Fibroblast of the aortic adventitia (primary cell): ENCODE measurements at places on chromosomes 6 and 20. TPM values are rescaled to one million over a fixed set of nuclear protein-coding genes. Genes with fewer than 3 reads are reported as not detected.

Gene PBOV1
- total RNA-seq: not detected in 2 replicates

Gene PI3
- not detected in 2 replicates for total RNA-seq

Gene ADTRP
- 2.6 and 10.9 TPM in 2 replicates for total RNA-seq

Gene HLA-DOB
- total RNA-seq: 2.6 TPM in 1 of 2 replicates, not detected in the other

Gene OPRM1
- total RNA-seq: not detected in 2 replicates

Gene MYLK4
- total RNA-seq: 0.72 and 0.98 TPM in 2 replicates

Gene LST1
- total RNA-seq: not detected in 2 replicates

Gene PACRG
- total RNA-seq: 0.63 and 2.9 TPM in 2 replicates

Gene ACTL10
- total RNA-seq: 2.2 and 2.5 TPM in 2 replicates

Gene TCF21
- 2.9 and 5.0 TPM in 2 replicates for total RNA-seq

Gene KHDC1L
- not detected in 2 replicates for total RNA-seq

Gene C6orf58
- total RNA-seq: not detected in 2 replicates

Gene MYLK2
- 0.18 TPM in 1 of 2 replicates, not detected in the other for total RNA-seq

Gene SIRPA
- 12.2 and 18.3 TPM in 2 replicates for total RNA-seq

Gene MAS1
- total RNA-seq: under 0.01 and 0.08 TPM in 2 replicates

Gene DEFB132
- not detected in 2 replicates for total RNA-seq

Gene AGPAT4
- 5.5 and 11.6 TPM in 2 replicates for total RNA-seq

Gene SUMO4
- total RNA-seq: 3.8 TPM in 1 of 2 replicates, not detected in the other

Gene UBE2C
- total RNA-seq: 0.49 and 53.3 TPM in 2 replicates

Gene SAMD3
- total RNA-seq: 9.1 and 33.9 TPM in 2 replicates

Gene CST9
- total RNA-seq: not detected in 2 replicates

Gene ASF1A
- 13.7 and 26.1 TPM in 2 replicates for total RNA-seq

Gene HFE
- 7.4 and 9.0 TPM in 2 replicates for total RNA-seq

Gene GMPR
- total RNA-seq: 2.5 and 24.8 TPM in 2 replicates

Gene ANGPT4
- not detected in 2 replicates for total RNA-seq

Gene MRPL14
- total RNA-seq: 9.2 and 34.5 TPM in 2 replicates

Gene CASS4
- total RNA-seq: 0.09 and 0.49 TPM in 2 replicates

Gene MAN1A1
- total RNA-seq: 93.1 and 175 TPM in 2 replicates

Gene NXT1
- total RNA-seq: 11.4 and 30.8 TPM in 2 replicates

Gene TGM3
- total RNA-seq: 0.08 TPM in 1 of 2 replicates, not detected in the other

Gene IPCEF1
- total RNA-seq: 0.54 and 1.3 TPM in 2 replicates

Gene NHLRC1
- 2.1 and 3.0 TPM in 2 replicates for total RNA-seq

Gene ENPP5
- total RNA-seq: 0.36 and 5.3 TPM in 2 replicates

Gene BMP7
- total RNA-seq: not detected in 2 replicates

Gene SMLR1
- not detected in 2 replicates for total RNA-seq

Gene C6orf52
- total RNA-seq: 0.27 TPM in 1 of 2 replicates, not detected in the other

Gene CTCFL
- total RNA-seq: not detected in 2 replicates

Gene TNXB
- 54.0 and 315 TPM in 2 replicates for total RNA-seq

Gene CEP250
- 22.0 and 66.7 TPM in 2 replicates for total RNA-seq

Gene CRISP2
- not detected in 2 replicates for total RNA-seq

Gene NRN1
- total RNA-seq: 0.65 TPM in 1 of 2 replicates, not detected in the other

Gene LPA
- total RNA-seq: not detected in 2 replicates

Gene SALL4
- total RNA-seq: 0.36 and 4.1 TPM in 2 replicates

Gene RNF39
- not detected in 2 replicates for total RNA-seq

Gene STX11
- total RNA-seq: 0.16 and 3.5 TPM in 2 replicates

Gene ADAM33
- total RNA-seq: 68.6 and 145 TPM in 2 replicates

Gene MCUR1
- 7.8 and 12.9 TPM in 2 replicates for total RNA-seq

Gene CPXM1
- 3.8 and 48.5 TPM in 2 replicates for total RNA-seq

Gene DLK2
- 0.36 and 0.98 TPM in 2 replicates for total RNA-seq

Gene SLC52A3
- not detected in 2 replicates for total RNA-seq
